ENCODE measurements at places on chromosomes 5 and 9.

DNA sequence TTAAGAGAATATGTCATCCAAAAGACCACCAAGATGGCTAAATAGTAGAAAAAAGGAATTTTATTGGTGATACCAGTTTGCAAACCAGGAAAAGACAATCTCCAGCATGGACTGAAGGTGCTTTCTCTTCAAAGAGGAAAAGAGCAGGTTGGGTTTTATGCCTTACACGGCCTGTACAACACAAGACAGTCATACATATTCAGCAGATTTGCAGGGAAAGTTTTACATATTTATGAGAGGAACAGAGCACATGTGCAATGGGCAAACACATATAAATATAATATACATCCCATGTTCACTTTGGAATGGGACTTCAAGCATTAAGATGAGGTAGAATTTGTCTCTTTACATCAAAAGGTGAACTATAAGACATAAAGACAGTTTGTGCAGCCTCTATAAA is 70.3 kb upstream of the PPP2CA start:
- no peak for DNase-seq

DNA sequence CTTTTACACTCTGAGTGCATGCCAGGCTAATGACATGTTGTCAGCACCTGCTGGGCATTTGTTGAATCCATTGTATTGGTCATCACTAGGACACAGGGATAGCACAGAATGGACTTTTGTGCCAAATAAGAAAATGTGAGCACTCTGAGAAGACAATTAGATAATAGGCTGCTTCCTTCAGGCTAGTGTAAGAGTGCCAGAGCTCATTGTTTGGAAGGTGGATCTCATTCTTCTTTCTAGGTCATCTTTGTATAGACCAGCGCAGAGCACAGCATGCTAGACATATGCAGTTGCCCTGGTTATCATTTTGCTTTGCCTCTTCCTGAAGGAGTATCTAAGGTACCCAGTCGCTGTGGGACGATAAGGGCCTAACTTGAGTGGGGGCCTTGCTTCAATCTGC is 493.4 kb upstream of the COX7C start:
- DNase-seq: no peak

DNA sequence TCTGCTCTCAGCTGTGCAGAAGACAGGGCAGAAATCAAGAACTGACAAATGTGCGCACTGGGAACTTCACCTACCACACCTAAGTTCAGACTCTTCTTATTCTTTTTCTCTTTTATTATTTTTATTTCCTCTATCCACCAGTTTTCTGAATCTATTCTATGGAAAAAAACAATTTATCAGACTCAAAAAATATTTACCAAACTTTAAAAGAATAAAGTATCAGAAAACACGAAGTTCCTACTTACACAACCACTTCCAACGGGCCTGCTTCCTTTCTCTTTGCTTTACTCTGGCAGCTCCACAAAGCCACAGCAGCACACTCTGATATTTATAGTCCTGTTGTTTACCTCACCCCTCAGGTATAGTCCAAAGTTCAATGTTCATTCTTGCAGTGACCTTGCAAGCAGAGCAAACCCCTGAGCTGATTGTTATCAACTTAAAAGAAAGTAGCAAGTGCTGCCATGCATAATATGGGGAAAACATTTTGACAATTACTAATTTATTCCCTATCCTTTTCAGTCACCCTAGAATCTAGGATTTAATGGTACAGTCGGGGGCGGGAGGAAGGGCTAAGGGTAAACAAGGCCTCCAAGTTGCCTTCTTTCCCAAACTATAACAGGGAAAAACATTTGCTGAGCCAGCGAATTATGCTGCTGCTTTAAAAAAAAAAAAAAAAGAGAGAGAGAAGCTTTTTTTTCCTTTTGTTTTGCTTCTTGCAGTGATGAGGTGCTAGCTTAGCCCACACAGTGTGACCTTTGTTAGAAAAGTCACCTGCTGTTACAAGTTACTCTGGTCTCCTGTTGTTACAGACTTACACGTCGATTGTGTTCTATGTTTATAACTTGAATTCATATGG is at the start of gene SELENOP:
Gene SELENOP (minus strand): TSS at position 302 of the 856 bp plus-strand sequence. CDS start 3,539 bp downstream, outside the sequence.
- DNase-seq: peak; percentile 95

DNA sequence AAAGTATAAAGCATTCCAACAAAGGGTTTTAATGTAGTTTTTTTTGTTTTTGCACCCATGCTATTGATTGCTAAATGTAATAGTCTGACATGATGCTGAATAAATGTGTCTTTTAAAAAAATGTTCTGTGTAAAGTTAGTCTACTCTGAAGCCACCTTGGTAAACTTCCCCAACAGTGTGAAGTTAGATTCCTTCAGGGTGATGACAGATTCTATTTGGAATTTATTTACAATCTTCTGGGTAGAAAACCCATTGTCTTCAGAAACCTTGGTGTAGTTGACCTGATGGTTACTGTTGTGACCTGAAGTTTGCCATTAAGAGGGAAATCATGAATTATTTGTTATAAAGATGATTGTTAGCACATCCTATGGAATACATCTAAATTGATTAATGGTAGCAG is 64.7 kb upstream of the TRPC7 start:
- no peak for DNase-seq

GRCh38 chr5:16628376-16628775 is 11.6 kb upstream of the RETREG1 start:
- DNase-seq: no peak

- no peak for DNase-seq
Observed at GRCh38 chr9:129446828-129447550, 173.9 kb downstream of the C9orf50 start.

GRCh38 chr5:55497712-55498111 is 37.1 kb downstream of the PLPP1 start:
- no peak for DNase-seq

GRCh38 chr9:107875571-107875980 is 386.0 kb upstream of the KLF4 start:
- no peak for DNase-seq

DNA sequence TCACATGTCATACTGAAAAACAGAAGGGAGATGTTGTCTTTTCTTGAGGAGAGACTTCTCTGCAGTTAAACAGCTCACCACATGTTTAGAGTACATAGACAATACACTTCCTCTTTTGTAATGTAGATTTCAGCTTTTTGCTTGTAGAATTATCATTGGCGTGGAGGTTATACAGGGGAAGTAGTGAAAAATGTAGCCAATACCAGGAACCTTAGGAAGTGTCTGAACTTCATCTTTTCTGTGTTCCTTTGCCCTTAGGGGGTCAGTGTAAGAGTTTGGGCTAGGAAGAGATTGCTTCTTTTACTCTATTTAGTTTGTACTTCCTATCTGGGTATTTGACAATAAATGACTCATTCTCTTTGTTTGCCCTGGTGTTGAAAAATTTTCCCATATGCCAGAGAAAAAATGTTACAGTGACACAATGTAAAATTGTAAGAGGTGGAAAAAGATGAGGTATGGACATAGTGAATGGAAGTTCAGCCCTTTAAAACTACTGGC is 21.0 kb upstream of the CDKN2B start:
- DNase-seq: no peak

- peak; percentile 44 for DNase-seq
Observed at GRCh38 chr5:130836729-130837649, 328.1 kb downstream of the HINT1 start.

- DNase-seq: no peak
Observed at GRCh38 chr5:107401470-107402122, 269.1 kb downstream of the EFNA5 start.

- no peak for DNase-seq
Observed at GRCh38 chr5:17143335-17143734, 74.1 kb upstream of the BASP1 start.

DNA sequence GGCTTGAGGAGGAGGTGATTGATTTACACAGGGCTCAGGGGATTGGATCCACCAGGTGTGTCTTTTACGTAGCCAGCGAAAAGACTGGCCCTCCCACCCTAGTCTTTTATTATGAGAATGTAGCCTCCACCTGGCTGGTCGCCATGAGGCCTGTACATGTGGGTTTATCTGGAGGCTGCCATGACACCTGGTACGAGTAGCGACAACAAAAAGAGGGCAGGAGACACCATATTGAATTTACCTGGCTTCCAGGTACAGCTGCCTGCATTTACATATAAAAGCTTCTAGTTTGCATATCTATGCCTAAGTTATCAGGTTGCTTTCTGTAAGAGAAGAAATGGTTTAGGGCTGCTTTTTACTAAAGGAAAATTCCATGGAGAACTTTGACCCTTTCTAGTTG is 1173.7 kb upstream of the SEMA6A start:
- no peak for DNase-seq

DNA sequence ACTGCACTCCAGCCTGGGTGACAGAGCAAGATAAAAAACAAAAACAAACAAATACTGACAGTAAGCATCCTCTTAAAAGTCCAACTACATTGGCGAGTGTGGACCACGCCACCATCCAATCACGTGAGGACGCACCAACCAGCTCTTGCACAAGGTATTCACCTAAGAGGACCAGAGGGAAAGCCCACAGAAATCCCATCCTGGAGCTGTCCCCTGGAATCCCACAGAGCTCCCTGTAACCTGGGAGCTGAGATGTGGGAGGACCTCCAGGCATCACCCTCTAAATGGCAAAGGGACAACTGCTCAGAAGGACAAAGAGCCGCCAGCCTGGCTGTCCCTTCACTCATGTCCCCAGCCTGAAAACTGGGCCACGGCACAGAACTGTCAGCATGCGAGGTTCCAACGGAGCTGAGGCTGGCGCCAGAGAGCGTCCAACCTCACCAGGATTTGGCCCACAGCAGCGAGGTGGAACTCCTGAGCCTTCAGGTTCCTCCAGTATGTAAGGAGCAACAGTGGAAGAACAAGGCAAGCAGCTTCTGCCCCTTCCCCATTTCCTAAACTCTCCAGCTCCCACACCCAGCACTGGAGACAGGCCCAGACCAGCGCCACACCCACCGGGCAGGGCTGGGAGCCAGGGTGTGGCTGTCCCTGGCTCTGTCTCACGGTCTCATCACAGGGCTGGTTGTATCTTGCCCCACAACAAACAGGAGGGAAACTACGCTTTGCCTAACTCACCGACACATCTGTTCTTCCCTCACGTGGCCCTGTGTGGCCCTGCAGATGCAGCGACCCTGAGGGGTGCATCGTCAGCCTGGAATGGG is 15.2 kb downstream of the IPPK start:
- DNase-seq: no peak

DNA sequence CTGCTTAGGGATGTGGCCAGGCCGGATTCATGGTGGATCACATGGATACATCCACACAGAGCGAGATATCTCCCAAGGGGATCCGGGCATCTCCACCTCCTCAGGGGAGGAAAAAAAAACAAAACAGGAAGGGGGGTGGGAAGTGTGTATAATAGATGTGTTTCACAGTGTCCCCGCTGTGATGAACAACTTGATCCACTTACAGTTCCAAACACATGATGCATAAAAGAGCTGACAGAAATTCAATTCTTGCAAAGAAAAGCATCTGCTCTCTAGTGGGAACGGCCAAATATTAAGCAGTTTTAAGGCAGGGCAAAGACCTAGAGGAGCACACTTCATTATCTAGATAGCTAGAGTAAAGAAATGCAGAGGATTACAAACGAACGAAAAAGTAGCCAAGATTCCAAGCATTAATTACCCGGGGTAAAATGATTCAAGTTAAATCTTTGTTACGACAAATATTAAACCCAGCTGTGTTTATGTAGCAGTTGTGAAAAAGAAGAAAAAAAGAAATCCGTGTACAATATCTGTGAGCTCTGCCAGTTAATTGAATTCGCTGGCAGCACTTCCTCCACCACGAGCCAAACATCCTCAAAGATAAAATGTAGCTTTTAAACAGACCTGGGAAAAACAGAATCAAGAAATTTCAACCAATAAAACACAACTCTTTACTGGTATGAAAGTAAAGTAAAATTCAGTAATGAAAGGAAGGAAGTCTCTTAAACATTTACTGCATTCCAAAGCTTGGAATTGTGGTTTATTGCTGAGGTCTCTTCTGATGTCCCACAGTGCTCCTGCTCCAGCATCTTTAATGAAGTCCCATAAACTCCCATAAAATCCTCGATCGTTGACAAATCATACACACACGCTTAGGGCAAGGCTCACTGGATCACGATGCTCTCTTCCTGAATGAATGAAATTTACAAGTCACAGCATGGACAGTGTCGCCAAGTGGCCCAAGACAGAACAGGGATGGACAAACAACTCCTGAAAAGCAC is 213.0 kb downstream of the CRB2 start:
- peak; percentile 81 for DNase-seq

- peak; percentile 12 for DNase-seq
Observed at GRCh38 chr5:172010278-172010677, 3.8 kb upstream of the FBXW11 start.

DNA sequence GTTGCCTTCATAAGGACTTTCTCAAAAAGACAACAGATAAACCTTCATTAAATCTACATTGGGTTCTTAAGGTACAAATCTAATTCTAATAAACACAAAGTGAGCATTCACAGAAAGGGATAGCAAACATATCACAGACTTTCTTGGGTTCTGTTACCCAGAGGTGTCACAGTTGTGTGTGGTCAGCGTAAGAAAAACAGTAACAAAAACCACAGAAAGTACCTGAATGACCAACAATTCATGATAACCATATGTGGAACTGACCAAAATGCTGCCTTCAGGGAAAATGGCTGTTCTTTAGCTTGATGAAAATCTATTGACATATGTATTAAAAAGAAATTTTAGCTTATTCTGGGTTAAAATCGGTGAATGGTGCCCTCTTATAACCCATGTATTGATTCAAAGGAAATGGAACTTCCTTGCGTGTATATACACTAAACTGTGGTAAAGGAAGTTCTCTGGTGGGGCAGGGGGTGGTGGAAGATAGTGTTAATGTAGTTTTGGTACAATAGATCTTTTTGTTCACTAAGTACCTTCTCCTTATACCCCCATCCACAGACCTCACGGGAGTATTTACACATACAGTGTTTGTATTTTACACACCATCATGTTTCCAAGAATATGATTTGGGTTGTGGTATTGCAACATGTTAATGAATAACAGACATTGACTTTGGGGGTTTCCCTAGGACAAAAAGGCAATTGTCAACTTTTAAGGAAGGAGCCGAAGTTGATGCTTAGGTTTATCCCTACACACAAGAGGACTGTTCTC is 152.5 kb downstream of the APBA1 start:
- no peak for DNase-seq

DNA sequence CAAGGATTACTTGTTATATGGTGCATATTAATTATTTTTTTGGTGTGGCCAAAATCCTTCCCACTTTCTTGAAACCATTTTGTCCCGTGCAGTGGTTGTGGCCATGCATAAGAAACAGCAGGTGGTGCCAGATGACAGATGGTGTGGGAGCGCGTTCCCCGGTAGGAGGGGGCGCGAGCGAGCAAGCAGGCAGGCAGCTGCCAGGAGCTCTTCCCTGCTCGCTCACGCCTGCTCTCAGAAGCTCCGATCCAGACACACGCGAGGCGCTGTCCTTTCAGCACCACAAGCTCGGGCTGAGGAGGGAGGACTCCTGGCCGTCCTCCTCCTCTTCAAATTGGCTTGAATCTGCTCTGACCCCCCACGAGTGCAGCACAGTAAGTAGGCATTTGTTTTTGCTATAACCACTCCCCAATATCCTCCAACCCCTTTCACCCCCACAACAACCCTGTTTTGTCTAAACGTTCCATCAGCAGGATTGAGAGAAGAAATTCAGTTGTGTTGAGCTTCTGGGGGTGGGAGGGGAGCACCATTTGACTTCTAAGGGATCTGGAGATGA is at the start of gene NSG2:
Gene NSG2 (plus strand): TSS at position 237 of the 556 bp plus-strand sequence. CDS start 1,050 bp downstream, outside the sequence.
- DNase-seq: peak; percentile 90
